ENCODE measurements at places on chromosomes 13 and 19.

DNA sequence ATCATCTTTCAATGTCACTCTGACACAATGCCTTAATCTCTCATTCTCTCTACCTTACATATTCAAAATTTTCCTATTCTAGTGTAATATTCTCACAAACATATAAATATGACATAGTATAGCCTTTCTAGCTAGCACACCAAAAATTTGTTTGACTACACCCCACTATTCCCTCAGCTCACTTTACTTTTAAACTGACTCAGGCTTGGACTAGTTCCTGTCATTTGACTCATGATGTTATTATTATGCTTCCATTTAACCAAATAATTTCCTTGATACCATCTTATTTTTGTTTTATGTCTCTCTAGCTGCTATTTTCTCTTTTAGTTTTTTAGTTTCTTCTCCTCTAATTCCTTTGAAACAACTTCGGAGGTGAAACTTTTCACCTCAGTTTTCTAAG is 1745.6 kb upstream of the PCDH20 start:
- no peak for DNase-seq

DNA sequence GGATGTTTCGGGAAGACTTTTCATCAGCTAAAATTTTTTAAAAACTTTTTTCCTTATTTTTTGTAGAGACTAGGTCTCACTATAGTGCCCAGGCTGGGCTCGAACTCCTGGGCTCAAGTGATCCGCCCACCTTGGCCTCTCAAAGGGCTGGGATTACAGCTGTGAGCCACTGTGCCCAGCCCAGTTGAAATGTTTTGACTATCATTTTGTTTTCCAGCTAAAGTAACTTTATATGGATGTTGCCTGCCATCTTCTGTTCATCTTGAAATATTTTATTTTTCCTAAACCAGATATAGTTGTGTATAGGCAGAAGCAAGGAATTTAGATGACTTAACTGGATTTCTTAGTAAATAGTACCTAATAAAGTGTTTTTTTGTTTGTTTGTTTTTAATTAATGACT is 7.0 kb downstream of the CAB39L start:
- no peak for DNase-seq

- DNase-seq, result no peak
These were observed 53.0 kb upstream of the ZNF728 start for GRCh38 chr19:23055946-23056345.

GRCh38 chr13:42021851-42022250 is 26.6 kb upstream of the DGKH start:
- no peak for DNase-seq

GRCh38 chr19:2627855-2628254 is 74.6 kb downstream of the GNG7 start:
- no peak for DNase-seq

- no peak for DNase-seq
These were observed 9.7 kb downstream of the EFNA2 start for GRCh38 chr19:1295169-1296012.

DNA sequence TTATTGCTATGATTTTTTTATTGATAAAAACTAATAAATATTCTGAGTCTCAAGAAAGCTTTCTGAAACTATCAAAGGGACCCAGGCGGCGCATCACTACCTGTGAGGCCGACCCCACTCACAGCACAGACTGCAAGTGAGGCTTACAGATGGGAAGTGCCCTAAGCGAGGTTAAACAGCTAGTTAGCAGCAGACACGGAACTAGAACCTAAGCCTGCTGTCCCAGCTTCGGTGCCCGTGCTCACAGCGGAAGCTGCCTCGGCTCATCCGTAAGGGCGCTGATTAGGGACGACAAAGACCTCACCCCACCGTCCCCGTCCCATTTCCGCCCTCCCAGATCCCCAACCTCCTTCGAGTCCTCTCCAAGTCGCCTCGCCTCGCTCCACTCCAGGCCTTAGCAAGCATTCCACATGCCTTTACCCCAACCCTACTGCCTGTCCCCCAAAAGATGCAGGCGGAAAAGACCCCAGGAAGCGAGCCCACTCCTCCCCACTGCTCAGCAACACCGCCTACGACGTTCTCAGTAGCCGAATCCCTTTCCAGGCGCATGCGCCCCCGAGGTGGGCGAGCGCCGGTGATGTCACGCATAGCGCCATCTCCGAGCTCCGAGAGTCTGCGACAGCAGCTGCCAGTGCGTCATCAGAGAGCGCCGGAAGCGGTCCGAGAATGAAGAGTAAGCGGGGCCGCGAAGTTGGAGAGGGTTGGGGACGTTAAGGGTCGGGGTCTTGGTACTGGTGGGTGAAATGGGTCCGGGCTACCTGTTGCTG is at the start of gene POP4:
Gene POP4 (plus strand): TSS at position 631 of the 767 bp plus-strand sequence. CDS start 36 bp downstream, at position 667.
- peak; percentile 96 for DNase-seq

- peak; percentile 74 for DNase-seq
These were observed 25.0 kb downstream of the TSSK6 start for GRCh38 chr19:19490214-19490968.

GRCh38 chr19:32859591-32859990 is 10.0 kb downstream of the SLC7A9 start:
- no peak for DNase-seq

DNA sequence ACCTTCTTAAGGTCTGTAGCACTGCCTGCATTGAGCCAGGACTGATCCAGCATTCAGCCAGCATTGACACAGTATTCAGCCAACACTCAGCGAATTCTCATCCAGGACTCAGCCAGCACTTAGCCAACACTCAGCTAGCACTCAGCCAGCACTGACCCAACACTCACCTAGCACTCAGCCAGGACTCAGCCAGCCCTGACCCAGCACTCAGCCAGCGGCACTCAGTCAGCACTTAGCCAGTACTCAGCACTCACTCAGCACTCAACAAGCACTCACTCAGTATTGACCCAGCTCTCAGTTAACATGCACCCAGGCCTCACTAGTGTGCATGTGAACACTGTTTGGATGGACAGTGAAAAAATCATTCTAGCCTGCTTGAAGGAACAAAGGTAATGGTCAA is 55.0 kb downstream of the TSHZ3 start:
- no peak for DNase-seq

- DNase-seq, result no peak
These were observed 77.4 kb upstream of the GPR12 start for GRCh38 chr13:26837997-26838396.

DNA sequence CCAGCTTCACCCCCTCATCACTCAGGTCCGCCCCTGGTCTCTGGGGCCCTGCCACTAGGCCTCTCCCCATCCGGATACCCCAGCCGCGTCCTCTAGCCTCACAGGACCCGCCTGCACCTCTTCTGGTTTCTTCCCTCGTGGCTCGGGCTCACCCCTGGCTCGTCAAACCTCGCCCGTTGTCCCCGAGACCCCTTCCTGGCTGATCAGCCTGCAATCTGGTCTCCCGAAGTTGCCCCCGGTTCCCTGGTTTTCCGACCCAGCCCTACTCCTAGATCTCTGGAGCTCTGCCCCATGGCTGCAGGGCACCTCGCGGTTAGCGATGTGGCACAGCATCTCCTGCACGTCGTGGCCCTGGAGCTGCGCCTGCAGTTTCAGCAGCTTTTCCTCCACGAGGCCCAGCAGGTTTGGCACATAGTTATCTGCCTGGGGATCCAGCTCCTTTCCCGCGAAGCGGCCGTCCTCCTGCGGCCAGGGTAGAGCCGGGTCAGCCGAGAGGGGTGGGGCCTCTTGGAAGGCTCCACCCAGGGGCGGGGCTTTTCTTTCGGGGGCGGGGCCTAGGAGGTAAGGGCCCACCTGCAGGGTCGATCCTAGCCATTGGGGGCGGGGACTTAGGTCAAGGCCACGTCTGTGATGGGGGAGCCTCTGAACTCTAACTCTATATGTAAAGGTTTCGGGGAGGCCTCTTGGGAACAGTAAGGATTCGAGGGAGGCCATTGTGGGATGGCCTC is 2.4 kb upstream of the RGL3 start:
- DNase-seq, result peak; percentile 89

Data from NCI-H146 (cell line).